Stomach (tissue), 19 donors: ENCODE measurements at places on chromosomes 7 and 10.

GRCh38 chr10:125104559-125104958 is 55.8 kb downstream of the CTBP2 start:
- DNase-seq = peak; percentile 4

GRCh38 chr10:117132751-117133231 is 5.3 kb downstream of the VAX1 start:
- no peak for DNase-seq

GRCh38 chr7:131244259-131244852 is 83.3 kb upstream of the MKLN1 start:
- DNase-seq = no peak

DNA sequence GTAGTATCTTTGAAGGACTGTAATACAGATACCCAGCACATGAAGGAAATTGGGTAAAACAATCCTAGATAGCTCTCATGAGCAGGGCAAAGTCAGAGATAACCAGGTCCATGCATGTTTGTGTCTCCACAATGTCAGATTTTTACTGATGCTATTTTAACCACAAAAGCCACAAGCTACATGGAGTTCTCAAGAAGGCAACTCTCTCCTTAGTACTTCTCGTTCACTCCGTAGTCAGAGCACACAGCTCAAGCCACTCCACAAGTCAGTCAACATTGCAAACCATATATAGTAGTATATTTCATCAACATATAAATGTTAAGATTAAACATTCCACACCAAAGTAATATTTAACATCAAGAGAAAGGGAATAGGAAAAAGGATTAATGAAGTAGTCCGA is 98.0 kb upstream of the PIK3CG start:
- DNase-seq = no peak

GRCh38 chr7:141562972-141563371 is 11.8 kb downstream of the AGK start:
- DNase-seq = no peak

DNA sequence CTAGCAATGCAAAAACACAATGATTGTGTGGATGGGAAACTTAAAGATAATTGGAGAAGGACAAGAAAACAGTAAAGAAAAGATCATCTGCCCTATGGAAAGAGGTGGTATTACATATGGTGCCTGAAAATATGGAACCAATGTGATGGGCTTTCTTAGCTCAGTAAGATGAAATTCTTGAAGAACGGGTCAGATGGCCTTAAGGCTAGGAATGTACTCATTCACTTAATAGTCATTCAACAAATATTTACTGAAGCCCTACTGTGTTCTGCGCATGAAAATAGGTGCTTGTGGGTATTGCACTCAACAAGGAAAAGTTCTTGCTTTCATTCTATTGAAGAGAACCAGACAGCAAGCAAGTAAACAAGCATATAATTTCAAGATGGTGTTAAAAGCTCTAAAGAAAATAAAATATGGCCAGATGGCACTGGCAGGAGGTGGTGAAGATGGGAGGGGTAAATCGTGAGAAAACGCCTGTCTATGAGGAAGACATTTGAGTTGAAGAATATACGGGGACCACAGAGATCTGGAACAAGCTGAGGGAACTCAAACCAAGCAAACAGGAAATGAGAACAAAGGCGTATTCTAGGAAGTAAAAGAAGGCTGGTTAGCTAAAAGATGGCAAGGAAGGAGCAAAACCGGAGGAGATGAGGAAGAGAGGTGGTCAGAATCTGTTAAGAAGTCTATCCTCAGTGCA is 179.7 kb downstream of the ANK3 start:
- no peak for DNase-seq

DNA sequence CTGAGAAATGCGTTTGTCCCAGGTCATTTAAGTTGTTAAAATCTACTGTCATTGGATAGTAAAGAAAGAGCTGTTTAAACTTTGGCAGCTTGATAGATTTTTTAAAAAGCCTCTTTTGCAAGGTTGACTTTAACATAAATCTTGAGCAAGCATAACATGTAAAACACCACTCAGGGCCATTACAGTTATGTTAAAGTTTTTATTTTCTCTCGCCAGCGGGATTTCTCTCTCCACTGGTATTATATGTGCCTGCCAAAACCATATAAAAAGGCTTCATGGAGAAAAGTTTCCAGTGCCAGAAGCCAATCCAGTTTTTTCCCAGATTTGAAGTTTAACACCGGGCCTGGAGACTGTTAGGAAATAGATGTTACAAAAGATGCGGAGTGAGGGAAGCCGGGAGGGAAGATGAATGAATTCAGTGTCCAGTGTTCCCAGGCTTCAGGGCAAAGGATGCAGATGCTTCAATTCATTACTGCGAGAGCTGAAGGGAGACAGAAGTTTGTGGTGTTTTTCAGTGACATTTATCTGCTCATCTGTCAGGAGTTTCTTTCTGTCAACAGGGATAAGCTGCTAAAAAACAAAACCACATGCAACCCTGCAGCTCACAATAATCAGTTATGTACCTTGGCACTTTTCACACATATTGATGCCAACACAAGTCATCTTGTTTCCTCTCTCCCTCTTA is 155.5 kb downstream of the SPAG6 start:
- DNase-seq = no peak

DNA sequence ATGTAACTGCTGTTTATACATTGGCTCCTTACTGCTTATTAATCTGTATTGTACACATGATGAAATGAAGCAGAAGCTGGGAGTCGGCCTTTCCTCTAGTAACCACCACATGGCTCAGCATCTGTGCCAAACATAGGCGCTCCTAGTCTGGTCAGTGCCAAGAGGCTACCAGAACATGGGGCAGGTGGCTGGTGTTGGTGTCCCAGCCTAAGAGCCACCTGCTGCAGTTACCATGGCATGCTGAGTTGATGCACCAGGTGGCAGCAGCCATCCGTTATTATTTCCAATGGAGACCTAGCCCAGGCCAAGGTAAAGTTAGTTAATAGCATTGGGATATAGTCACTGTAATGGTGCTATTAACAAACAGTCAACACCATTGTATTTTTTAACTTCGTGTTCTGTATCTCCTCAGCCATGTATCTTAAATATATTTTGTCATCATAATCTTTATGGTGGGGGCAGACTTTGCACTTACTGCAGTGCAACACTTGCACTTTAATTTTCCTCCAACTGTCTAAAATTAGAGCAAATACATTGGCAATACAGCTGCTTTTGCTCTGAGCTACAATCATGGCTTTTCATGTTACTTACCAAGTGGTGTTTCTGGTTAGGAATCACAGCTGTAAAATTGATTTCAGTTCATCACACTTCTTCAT is 33.1 kb downstream of the HBP1 start:
- DNase-seq = peak; percentile 58

GRCh38 chr7:140903741-140904480 is 20.8 kb downstream of the BRAF start:
- no peak for DNase-seq

DNA sequence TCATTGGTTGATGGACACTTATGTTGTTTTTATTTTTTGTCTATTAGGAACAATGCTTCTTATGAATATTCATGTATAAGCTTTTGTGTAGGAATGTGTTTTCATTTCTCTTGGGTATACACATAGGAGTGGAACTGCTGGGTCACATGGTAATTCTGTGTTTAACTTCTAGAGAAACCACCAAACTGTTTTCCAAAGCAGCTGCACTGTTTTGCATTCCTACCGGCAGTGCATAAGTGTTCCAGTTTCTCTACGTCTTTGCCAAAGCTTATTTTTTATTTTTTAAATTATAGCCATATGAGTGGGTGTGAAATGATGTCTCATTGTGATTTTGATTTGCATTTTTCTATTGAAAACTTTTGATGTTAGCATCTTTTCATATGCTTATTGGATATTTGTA is 51.3 kb downstream of the ADK start:
- no peak for DNase-seq

DNA sequence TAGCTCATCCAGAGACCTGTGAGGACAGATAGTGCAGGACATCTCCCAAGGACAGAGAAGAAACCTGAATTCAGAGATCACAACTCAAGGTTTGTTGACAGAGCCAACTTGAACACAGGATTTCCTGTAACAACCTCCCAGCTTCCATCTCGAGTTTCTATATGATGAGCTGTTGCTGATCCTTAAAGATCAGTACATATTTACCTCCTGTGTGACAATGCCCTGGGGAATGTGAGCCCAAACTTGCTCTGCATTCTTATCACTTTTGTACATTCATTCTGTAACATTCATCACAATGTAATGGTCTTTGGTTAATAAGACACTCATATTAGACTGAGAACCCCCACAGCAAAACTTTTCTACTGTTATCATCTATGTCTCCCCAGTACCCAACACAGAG is 468.6 kb downstream of the XPNPEP1 start:
- DNase-seq = no peak

DNA sequence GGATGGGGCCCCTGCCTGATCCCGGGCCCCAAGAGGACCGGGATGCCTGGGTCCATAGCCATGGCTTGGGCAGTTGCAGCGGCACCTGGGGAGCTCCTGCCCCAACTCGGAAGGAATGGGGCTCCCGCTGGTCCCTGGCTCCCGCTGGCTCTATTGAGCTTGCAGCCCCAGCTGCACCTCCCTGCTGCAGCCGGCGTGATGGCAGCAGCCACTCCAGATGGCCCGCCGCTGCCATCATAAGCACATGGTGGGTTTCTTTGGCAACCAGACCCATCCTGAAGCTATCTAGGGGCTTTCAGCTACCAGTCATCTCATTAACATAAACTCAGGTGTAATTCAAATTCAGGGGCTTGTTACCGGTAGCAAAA is 11.1 kb upstream of the DNMBP start:
- no peak for DNase-seq

DNA sequence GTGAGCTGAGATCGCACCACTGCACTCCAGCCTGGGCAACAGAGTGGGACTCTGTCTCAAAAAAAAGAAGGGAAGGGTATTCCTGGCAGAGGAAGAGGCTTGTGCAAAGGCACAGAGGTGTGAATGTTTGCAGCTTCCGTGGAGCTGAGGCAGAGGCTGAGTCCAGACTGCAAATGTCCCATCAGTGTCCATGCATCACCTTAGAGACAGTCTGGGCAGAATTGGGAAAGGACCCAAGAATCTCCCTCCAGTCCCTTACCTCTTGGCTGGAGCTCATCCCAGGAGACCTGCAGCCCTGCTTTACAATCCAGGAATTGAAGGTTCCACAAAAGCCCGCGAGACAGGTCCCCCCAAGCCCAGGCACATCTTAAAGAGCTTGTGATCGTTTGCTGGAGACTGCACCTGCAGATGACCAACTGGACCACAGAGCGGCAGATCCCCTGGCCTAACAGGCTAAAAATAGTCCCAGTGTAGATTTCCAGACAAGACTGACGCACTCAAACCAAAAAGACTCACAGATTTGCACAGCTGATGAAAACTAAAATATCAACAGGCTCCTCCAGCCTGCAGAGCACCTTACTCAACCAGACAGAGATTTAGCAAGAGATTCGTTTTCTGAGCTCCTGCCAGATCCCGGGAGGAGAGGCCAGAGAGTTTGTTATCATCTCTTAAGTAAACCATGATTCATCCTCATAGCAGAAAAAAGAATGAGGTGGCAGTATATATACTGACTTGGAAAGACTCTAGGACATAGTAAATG is 22.9 kb upstream of the NANOS1 start:
- peak; percentile 66 for DNase-seq

DNA sequence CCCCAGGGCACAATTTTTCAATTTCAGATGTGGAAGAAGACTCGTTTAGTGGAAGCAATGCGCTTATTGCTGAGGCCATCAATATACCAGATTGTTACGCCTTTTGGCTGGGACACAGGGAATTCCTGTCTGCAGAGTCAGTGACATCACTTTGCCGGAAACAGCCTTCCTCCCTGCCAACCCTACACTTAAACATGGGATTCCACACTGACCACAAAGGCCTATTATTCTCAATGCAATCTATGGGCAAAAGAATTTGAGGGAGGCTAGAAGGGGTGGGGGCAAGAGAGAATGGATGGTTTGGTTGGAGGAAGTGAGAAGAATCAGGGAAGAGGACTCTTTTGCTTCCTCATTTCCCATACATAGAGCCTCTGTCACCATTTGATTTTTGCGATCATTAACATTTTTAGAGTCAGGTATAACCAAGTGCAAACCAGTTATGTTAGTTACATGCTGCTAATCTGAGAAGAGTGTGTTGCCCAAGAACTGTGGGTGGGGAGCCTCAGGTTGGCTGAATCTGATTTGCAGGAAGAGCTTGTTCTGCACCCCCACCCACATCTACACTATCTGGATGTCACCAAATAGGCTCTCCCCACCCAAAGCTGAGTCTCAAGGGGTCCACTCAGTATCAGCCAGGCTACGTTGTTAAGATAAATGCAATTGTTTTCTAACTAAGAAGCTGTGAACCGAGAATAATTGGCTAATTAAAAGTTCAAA is 58.2 kb downstream of the ENTPD1 start:
- no peak for DNase-seq

- DNase-seq = no peak
Observed at GRCh38 chr10:10870523-10871241, 147.0 kb upstream of the CELF2 start.

DNA sequence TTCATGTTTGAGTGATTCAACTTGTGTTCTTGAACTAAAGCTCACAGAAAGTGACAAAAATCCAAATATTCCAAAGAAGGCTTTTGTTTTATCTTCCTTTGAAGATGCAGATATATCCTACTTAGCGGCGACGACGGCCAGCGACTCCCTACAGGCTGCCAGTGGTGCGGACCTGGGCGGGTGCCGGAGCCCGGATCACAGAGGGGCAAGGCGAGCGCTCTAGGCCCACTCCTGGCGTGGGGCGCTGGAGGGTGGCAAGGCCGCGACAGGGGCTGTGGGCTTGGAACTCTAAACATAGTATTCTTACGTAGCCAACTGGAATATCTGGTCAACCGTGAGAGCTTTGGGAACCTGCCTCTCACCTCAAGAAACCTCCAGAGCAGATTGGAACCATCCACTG is 914 bp upstream of the GIMAP7 start:
- DNase-seq = no peak

GRCh38 chr10:34906067-34906965 is 91.2 kb upstream of the PARD3 start:
- DNase-seq = peak; percentile 70
